Heart right ventricle (tissue), 16 donors: ENCODE measurements at places on chromosomes 6 and 20. TPM values are rescaled to one million over a fixed set of nuclear protein-coding genes. Genes with fewer than 3 reads are reported as not detected.

MATN4 gene
- polyA plus RNA-seq = not detected

DNA sequence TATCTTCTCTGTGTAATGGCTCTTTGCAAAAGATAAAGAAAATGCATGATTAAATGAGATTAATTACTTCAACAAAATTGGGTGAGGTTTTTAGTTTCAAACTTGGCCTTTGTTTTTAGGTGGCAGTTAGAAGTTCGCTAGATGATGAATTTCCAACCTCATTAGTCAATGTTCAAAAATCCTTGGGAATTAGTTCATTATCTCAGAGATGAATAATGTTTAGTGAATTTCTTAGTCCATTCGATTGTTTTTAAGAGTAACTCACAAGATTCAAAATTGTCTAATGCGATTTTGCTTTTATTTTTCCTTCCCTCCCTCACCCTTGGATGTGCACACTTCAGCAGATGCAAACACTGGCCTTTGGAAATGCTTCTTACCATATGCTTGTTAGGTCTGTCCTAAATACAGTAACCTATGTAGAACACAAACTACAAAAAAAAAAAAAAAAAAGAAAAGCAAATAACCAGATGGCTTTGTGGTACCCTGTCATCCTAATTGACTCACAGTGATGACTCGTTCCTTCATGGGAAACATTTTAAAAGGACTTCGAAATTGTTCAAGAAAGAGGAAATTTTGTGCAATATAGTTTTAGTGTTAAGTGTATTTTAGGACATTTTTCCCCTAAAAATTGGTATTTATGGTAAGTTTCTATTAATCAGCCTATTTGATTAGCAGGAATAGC is 66.7 kb downstream of the FAM229B start:
- no peak for DNase-seq

GRCh38 chr20:33433465-33434234 is 9.9 kb downstream of the SNTA1 start:
- DNase-seq = peak; percentile 81

GRCh38 chr6:154123155-154123956 is 84.3 kb downstream of the OPRM1 start:
- no peak for DNase-seq

GRCh38 chr20:32470025-32470861 is 112.1 kb downstream of the ASXL1 start:
- peak; percentile 84 for DNase-seq

DNA sequence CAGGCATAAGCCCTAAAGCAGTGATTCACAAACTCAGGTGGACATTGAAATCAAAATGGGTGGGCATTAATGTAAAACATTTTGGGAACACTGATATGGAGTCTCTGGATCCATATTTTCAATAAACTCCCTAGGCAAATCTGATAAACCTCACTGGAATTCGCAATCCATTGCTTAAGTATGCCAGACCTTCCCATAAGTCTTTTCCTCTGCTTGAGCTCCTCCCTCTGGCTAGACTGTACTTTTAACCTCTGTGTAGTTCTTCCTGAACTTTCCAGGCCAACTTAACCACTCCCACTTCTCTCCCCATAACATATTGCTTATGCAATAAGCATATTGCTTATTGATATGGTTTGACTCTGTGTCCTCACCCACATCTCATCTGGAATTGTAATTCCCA is 629.7 kb upstream of the IMPG1 start:
- no peak for DNase-seq
